ENCODE measurements at places on chromosomes 4 and X.

DNA sequence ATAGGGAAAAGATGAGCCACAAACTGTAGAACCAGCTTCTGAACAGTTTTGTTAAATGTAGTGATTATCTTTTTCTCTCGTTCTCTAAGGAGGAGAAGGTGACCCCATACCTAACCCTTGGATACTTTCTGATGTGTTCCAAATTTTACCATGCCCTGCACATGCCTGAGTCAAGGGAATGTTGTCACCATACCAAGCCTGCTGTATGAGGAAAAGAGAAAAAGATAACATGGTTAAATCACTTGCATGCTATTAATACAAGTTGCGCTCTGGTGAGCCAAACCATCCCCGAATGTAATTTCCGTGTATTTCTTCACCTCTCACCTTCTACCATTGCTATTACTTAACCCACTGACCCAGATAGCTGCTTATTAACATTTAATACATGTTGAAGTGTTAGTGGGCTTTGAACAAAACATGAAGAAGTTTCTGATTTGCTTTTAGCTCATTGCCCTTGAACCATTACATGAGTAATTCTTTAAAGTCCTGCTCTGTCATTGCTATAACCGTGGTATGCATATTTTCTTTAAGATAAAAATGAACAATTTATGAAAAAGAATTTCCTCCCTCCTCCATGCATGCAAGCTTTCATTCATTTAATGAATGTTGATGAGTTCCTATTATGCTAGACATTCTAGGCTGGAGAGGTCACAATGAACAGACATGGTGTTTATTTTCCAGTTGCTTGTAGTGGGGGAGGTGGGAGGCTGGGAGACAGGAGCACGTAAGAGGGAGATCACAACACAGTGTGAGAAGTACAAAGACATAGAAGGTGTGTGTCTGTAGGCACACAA lies 13.6 kb upstream of the KIT start:
- DNase-seq, result no peak

DNA sequence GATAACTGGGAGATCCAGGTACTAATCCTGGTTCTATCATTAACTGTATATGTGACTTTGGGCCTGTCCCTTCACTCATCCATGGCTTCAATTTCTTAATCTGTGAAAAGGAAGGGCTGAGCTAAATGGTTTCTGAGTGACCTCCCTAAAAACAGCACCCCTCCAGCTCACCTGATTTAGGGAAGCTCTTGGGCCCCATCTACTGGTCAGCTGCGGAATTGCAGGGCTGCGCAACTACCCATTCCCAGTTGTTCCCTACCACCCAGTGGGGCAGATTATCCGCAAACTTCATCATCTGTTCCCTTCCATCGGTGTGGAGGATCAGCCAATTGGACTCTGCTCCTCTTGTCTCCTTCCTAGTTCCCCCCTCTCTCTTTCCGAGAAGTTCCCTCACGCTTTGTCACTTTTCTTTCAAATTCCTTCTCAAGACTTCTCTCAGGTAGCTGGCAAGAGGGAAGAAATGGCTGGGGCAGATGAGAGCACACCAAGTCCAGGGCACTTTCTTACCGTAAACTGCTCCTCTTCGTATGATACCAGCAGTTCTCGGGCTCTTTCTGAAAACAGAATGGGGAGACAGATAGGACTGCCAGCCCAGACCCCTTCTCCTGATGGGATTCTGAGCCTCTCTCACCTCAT lies 5.8 kb downstream of the LAS1L start:
- peak; percentile 16 for DNase-seq

DNA sequence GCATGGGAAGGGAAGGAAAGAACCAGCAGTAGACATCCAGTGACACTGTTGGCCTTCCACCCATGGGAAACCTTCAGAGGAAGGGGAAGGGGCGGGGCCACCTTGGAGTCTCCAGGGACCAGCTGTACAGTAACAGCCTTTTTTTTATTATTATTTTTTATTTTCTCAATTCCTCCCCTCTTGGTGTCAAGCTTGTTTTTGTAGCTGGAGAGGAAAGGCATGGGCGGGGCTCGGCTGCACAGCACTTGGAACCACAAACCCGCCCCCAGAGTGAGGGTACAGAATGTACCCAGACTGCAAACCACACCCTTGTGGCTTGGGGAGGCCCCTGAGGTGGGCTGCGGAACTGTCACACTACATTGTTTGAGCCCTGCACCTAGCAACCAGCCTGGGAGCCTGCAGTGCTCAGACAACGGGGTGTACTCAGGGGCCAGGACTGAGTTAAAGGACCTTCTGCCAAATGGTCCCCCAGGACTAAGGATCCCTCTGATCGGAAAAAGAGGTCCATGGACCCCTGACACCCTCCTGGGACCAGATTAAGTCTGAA lies 45.7 kb downstream of the PRPS1 start:
- peak; percentile 77 for DNase-seq

GRCh38 chr4:86449746-86450588 lies 90.1 kb upstream of the MAPK10 start:
- DNase-seq, result no peak

DNA sequence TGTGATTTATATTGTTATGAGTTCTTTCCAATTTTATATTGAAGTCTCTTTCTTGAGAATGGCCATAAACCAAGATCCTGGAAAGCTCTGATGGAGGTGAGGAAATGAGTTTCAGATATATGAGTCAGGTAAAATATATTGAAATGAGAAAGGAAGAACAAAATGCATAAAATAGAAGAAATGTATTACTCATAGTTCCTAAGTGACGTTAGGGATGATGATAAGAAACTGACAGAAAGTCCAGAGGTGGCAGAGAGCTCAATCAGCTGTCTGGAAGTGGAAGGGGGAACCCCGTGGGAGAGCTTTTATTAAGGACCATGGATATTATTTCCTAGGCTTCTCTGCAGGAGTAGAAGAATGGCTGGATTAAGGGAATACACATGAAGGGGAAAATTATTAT lies 24.6 kb downstream of the UGT2B7 start:
- no peak for DNase-seq

DNA sequence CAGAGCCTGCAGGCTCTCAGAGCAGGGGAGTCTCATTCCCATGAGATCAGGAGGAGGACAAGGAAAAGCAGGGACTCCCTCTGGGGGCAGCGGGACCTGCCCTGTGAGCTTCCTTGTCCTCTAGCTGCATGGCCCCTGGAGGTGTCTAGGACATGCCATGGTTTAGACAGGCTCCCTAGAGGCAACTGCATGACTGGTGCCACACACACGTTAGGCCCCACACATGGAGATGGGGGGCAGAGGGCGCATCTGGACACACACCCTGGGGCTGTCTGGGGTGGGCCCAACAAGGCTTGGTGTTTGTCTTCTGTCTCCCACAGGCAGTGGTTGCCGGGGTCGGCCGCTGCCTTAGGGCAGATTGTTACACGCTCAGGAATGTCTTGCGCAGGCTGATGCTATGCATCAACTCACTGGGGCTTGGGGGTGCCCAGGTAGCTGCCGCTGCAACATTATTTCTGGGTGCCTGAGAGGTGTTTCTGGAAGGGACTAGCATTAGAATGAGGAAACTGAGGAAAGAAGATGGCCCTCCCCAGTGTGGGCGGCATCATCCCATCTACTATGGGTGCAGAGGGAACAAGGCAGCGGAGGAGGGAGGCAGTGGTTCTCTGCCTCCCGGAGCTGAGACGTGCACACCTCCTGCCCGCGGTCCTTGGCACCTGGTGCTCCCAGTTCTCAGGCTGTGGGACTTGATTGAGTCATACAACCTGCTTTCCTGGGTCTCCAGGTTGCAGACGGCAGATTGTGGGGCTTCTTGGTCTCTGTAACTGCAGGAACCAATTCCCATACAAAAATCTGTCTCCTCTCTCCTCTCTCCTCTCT lies 32.1 kb upstream of the GPR78 start:
- DNase-seq, result no peak

DNA sequence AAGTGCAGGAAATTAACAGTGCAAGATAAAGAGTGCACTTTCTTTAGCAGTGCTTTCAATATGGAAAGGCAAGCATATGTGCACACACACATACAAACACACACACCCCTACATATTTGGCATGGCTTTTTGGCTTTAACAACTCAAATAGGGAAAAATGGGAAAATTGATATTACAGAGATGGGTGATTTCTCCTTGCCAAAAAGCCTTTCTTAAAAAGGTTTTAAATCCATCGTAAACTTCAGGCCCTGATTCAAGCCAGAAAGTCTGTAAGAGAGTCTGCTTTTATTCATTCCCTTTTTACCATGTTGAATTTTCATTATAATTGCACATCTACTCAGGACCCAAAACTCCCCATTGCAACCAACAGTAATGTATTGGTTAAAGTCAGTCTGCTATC lies 612.0 kb upstream of the ACTRT1 start:
- no peak for DNase-seq

DNA sequence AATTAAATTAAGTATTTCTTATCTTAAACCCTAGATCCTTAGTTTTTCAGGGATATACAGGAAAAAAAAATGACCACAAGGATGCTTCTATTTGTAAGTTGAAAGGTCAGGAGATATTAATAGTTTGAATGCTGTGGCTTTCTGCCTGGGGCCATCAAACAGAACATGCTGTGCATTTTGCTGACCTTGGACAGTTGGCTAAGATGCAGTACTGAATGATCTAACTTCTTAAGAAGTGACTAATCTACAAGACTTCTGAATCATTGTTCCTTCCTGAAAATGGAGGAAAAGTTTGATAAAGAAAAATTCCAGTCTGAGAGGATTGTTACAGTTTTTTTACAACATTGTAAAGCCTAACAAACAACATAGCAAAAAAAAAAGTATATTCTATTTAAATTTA lies 237.8 kb upstream of the JADE1 start:
- DNase-seq, result no peak

All from activated CD4-positive, alpha-beta T cell treated with anti-CD3 and anti-CD28 coated beads for 1 hour (primary cell).